ENCODE measurements at places on chromosomes 3 and 15. TPM values are rescaled to one million over a fixed set of nuclear protein-coding genes. Genes with fewer than 3 reads are reported as not detected.

Gene CCDC80
- total RNA-seq, result 572 TPM

Gene KBTBD12
- total RNA-seq, result not detected

Gene CASR
- total RNA-seq, result not detected

Gene HRG
- total RNA-seq, result not detected

Gene SCN11A
- not detected for total RNA-seq

Gene TPRG1
- total RNA-seq, result 5.8 TPM

Gene SLC2A2
- not detected for total RNA-seq

Gene CA12
- total RNA-seq, result 64.3 TPM

Gene SLC6A1
- not detected for total RNA-seq

Gene LRRC31
- total RNA-seq, result not detected

Gene SPESP1
- 14.3 TPM for total RNA-seq

Gene TP53BP1
- 20.9 TPM for total RNA-seq

Gene SIDT1
- total RNA-seq, result not detected

Gene CYP1A2
- total RNA-seq, result not detected

Gene CFAP20DC
- 4.5 TPM for total RNA-seq

Gene BSN
- 0.36 TPM for total RNA-seq

Gene TTC21A
- total RNA-seq, result 0.90 TPM

Gene CRELD1
- 23.0 TPM for total RNA-seq

Gene CACNA2D3
- 3.2 TPM for total RNA-seq

Gene SOX14
- total RNA-seq, result not detected

Gene C2CD4A
- total RNA-seq, result 7.9 TPM

Gene PRTG
- 5.8 TPM for total RNA-seq

Gene DOCK3
- under 0.01 TPM for total RNA-seq

Gene RARRES1
- 13.9 TPM for total RNA-seq

Gene NMD3
- total RNA-seq, result 45.9 TPM

Gene TTLL13
- total RNA-seq, result not detected

Gene SMCO1
- not detected for total RNA-seq

Gene TUSC7
- total RNA-seq, result not detected

Gene AP3S2
- 33.2 TPM for total RNA-seq

Gene LYZL4
- not detected for total RNA-seq

Gene ENTPD3
- total RNA-seq, result not detected

Gene EPHA6
- not detected for total RNA-seq

Gene DUOXA2
- total RNA-seq, result not detected

Gene RTP4
- total RNA-seq, result 0.18 TPM

Gene HRH1
- 8.6 TPM for total RNA-seq

Gene ETFA
- total RNA-seq, result 128 TPM

Gene MANF
- 122 TPM for total RNA-seq

Gene ALG1L2
- total RNA-seq, result not detected

Gene ARID3B
- total RNA-seq, result 0.90 TPM

All from cardiac atrium fibroblast (primary cell).